HS-27A (cell line): ENCODE measurements at places on chromosomes 16 and 17.

GRCh38 chr17:79971651-79972050 is 64.0 kb downstream of the TBC1D16 start:
- no peak for DNase-seq

GRCh38 chr17:77424585-77425344 is 284.0 kb downstream of the SEC14L1 start:
- DNase-seq: no peak

DNA sequence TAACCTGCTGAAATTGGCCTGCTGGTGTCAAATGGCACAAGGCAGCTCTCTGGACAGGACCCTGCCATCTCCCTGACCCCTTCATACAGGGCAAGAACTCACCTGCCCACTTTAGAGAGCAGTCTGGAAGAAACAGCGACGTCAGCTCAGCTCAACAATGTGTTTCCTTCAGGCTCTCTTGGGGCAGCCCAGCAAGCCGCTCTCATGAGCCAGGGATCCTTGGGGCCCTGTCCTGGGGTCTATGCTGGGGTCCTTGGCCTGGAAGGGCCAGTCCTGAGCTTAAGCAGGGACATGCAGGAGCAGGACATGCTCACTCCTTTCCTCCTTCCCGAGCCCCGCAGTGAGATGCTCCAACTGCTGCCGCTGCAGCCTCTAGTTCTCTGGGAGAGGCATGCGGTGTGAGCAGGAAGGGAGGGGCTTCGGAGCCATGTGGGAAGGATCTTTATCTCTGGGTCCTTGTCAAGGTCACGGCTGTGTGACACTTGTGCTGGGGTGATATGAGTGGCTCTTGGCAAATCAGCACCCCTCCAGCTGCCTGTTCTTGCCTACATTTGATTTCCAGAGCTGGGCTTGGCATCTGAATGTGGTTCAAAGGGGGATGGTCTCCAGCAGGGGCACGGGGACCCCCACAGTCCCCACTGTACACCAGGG is 3.4 kb downstream of the C1QTNF1 start:
- no peak for DNase-seq

DNA sequence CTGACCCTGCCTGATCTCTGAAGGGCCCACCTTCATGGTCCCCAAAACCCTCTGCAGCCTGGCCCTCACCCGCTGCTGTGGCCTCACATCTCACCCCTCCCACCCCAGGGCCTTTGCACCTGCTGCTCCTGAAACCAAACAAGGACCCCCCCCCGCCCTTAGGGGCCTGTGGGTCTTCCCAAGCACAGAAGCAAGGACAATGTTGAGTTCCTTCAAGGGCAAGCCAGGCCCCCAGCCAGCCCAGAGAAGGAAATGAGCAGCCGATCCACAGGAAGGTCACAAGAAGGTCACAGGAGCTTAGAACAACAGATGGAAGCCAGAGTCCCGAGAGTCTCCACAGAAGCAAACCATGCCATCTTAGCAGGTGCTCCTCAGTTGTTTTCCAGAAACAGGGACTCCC is 493 bp upstream of the PDE6G start:
- DNase-seq: no peak

GRCh38 chr16:56450275-56450985 is 702 bp downstream of the NUDT21 start:
- no peak for DNase-seq
